ENCODE measurements at places on chromosomes 16 and 17. TPM values are rescaled to one million over a fixed set of nuclear protein-coding genes. Genes with fewer than 3 reads are reported as not detected.

- H3K36me3 ChIP-seq = no peaks in the 10 kb centered on the region
- H3K27ac ChIP-seq = no peak overlapping the region
- peaks cover 9% of the 10 kb centered on the region for H3K27me3 ChIP-seq
- no peak overlapping the region for H3K4me3 ChIP-seq
These were observed 14.9 kb upstream of the RBFOX3 start for GRCh38 chr17:79625706-79626105.

DNA sequence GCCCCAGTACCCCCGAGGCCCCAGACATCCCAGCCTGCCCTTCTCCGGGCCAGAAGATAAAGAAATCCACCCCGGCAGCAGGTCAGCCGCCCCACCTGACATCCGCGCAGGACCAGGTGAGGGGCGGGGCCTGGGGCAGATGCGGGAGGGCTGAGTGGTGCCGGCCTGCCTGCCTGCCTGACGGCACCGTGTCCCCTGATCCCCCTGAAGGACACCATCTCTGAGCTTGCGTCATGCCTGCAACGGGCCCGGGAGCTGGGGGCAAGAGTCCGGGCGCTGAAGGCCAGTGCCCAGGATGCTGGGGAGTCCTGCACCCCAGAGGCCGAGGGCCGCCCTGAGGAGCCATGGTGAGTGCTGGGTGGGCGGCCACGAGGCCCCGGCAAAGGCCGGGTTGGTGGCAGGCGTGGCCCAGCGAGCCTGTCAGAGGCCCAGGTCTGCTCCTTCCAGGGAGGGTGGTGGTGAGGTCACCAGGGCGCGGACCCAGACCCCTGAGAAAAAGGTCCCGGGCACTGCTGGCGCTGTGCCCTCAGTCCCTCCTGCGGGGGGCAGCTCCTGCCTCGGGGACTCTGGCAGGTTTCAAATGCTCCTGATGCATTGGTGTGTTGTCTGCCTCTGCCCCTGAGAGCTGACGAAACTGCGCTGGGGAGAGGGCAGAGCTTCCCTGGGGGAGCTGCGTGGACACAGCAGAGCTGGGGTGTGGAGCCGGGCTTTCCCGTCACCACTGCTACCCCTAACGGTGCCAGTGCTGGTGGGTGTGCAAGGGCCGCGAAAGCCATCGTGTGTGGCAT lies 1.2 kb downstream of the CDT1 start:
- no peaks in the 10 kb centered on the region for H3K27me3 ChIP-seq
- H3K27ac ChIP-seq = no peak overlapping the region
- H3K4me1 ChIP-seq = peaks cover 24% of the 10 kb centered on the region
- peak; percentile 43 for DNase-seq

The CTRB2 gene
- not detected for total RNA-seq

DNA sequence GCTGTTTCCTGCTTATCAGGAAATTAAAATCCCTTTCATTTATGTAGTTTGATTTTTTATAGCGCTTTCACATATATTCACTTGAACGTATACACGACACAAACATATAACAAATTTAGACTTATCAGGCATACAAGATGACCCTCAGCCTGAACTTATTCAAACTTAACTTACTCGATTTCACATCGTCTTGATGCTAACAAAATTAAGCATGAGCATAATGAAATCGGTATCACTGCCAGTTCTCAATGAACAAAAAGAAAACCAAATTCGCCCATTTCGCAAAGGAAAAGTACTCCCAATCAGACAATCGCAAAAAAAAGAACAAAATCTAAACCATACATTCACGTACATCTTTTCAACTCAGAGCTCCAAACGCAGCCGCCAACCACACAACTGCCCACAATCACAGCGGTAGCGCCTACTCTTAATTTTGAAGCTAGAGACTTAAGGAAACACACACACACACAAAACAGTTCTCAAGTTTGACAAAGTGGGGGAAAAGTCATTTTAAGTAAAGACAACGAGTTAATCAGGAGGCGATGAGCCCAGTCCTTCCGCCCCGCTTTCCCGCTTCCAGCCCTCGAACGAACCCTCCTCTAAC lies 1.1 kb downstream of the GJC1 start:
- no peaks in the 10 kb centered on the region for H3K36me3 ChIP-seq
- peaks cover 11% of the 10 kb centered on the region for H3K4me1 ChIP-seq
- H3K27me3 ChIP-seq = peaks cover 26% of the 10 kb centered on the region
- H3K27ac ChIP-seq = no peak overlapping the region

The FNDC8 gene
- not detected for total RNA-seq

The SLC9A5 gene
- 1.7 TPM for total RNA-seq

The GP1BA gene
- not detected for total RNA-seq

The UNK gene
- 70.3 TPM for total RNA-seq

- no peak overlapping the region for H3K4me3 ChIP-seq
- H3K27ac ChIP-seq = no peak overlapping the region
- DNase-seq = no peak
- no peaks in the 10 kb centered on the region for H3K4me1 ChIP-seq
These were observed 27.4 kb downstream of the TMEM132E start for GRCh38 chr17:34606763-34607162.

The SLC22A31 gene
- total RNA-seq = not detected

DNA sequence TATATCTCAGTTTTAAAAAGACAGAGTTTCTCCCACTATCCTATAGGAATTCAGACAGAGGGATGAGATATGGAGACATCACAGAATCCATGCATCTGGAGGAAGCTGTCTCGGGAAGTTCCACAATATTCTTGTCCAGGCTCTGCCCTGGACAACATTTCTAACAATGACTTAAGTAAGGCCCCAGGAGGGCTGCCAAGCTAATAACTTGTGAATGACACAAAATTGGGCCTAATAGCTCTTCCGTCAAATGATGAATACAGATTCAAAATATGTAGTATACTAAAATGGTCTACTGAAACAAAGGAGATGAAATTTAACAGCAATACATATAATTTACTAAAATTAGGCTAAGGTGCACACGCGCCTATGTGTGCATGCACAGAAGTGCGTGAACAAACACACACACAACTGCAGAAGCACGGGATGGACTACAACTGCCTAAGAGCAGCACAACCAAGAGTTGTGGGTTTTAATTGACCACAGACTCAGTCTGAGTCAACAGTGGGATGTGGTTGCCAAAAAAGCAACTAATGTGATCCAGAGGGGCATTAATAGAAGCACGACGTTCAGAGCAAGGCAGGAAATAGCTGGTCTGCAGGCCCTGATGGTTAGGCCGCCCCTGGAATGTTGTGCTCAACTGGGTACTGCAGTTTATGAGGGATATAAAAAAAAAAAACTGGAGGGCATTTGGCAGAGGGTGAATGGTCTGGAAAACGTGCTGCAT lies 26.3 kb upstream of the HS3ST2 start:
- H3K36me3 ChIP-seq = no peaks in the 10 kb centered on the region
- H3K4me1 ChIP-seq = no peaks in the 10 kb centered on the region
- no peak overlapping the region for H3K4me3 ChIP-seq
- no peak overlapping the region for H3K27ac ChIP-seq

- no peak overlapping the region for H3K27ac ChIP-seq
- no peaks in the 10 kb centered on the region for H3K4me1 ChIP-seq
- H3K4me3 ChIP-seq = no peak overlapping the region
- no peak for DNase-seq
- H3K27me3 ChIP-seq = no peaks in the 10 kb centered on the region
- no peaks in the 10 kb centered on the region for H3K36me3 ChIP-seq
These were observed 39.9 kb upstream of the SSTR5 start for GRCh38 chr16:1032607-1033006.

DNA sequence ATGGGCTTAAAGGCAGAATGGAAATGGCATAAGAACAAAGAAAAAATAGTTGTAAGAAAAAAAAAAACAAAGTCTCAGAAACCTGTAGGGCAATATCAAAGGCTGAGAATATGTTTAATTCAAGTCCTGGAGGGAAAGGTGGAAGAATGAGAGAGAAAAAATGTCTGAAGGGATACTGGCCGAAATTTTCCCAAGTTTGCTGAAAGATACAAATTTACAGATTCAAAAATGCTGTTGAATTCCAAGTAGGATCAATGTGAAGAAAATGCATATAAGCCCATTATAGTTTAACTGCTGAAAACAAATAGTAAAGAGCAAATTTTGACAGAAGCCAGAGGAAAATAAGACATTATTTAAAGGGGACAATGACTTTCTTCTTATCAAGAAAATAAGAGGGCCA lies 6.6 kb upstream of the USP22 start:
- peaks cover 29% of the 10 kb centered on the region for H3K4me1 ChIP-seq
- H3K4me3 ChIP-seq = no peak overlapping the region
- H3K36me3 ChIP-seq = no peaks in the 10 kb centered on the region
- no peaks in the 10 kb centered on the region for H3K27me3 ChIP-seq
- H3K27ac ChIP-seq = no peak overlapping the region

- no peaks in the 10 kb centered on the region for H3K4me1 ChIP-seq
- H3K36me3 ChIP-seq = no peaks in the 10 kb centered on the region
- H3K27ac ChIP-seq = no peak overlapping the region
- no peak for DNase-seq
These were observed 46.7 kb downstream of the PIPOX start for GRCh38 chr17:29089601-29090044.

Data from B cell (primary cell).